ENCODE measurements at places on chromosomes 13 and 19.

DNA sequence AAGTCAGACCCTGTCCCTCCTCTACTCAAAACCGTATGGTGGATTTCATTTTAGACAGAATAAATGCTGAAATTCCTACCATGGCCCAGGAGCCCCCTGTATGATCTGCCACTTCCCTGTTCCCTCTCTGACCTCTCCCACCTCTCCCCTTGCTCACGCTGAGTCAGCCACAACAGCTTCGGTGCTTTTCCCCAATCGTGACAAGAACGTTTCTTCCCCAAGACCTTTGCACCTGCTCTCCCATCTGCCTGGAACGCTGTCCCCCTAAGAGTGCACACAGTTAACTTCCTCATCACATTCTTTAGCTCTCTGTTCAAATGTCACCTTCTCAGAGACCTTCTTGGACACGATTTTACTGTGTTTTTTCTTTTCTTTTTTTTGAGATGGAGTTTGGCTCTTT, 2.3 kb downstream of the VRK3 start:
- DNase-seq = no peak

DNA sequence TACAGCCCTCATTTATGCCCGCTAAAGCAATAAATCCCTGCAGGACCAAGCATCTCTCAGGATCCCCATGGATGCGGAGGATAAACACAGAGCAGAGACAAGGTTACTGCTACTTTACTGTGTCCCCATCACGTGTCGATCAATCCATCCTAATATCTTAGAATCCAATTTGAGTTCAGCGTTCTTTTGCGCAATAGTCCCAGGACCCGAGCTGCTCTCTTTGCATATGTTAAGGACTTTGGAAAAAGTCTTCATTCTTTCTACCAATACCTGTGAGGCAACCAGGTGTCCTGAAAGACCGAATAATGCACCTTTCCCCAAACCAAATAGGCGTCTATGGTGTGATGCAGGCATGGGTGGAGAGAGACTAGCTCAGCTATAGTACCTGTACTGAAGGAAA, 38.0 kb upstream of the URAD start:
- DNase-seq = no peak

DNA sequence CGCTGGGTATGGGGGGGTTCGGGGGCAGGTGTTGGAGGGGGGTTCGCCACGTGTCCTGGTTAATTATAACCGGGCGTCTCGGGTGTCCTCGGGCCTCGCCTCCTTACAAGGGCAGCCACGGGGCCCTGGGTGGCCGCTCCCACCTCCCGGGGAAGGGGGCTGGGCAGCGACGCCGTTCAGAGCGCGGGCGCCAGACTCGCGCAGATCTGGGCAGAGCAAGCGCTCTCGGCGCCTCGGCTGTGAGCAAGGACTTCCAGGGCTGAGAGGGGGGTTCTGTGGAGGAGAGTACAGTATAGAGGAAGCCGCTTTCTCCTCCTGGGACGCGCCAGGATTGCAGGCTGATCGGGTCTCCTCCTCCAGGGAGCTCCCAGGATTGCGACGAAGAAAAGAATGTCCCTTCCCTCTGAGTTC, 1.0 kb upstream of the CKM start:
- DNase-seq = peak; percentile 33

- DNase-seq = peak; percentile 84
Observed at GRCh38 chr13:113022745-113023574, 53.9 kb downstream of the MCF2L start.

DNA sequence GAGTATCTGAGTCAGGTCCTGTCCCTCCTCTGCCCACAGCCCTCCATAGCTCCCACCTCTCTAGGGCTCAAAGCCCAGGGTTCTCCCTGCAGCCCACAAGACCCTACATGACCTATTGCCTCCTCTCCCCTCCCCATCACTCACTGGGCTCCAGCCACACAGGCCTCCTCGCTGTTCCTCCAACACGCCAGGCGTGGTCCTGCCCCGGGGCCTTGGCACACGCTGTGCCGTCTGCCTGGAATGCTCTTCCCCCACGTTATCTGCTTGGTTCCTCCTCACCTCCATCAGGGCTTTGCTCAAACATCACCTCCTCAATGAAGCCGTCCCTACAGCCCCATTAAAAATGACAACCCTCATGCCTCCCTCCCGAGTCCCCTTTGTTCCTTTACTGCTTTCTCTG, 21.1 kb downstream of the PTPRS start:
- DNase-seq = no peak

DNA sequence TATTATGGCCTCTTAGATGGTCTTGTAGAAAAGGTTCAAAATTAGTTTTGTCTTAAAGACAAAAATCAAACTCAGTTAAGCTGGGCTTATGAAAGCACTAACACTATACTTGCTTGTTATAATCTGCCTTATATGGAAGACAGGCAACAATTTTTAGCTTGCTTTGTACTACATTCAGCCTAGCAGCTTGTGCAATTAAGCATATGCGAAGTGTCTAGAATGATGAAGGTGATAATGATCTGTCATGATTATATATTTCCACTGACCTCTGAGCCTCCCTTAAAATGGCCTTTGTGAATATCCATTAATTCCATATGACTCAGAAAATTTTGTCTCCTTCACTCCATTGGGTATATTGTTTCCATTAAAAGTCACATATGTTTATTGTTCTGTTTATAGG, 834.9 kb downstream of the OLFM4 start:
- DNase-seq = no peak

DNA sequence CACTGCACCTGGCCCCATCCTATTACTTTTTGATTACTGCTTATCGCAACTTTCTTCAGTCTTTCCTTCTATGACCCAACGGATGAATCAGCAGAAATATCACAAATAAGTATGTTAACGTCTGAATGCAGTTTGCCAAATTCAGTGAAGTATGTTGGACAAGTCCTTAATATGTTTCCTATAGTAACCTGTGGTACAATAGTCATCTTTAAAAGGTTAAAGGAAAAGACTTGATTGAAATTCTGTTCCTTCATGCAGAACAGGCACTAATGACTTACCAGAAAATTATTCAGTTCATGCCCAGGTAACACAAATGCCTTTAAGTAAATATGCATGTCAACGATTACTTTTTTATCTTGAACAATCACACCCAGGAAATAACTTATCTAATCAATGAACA, 242.6 kb downstream of the KCTD12 start:
- DNase-seq = no peak

DNA sequence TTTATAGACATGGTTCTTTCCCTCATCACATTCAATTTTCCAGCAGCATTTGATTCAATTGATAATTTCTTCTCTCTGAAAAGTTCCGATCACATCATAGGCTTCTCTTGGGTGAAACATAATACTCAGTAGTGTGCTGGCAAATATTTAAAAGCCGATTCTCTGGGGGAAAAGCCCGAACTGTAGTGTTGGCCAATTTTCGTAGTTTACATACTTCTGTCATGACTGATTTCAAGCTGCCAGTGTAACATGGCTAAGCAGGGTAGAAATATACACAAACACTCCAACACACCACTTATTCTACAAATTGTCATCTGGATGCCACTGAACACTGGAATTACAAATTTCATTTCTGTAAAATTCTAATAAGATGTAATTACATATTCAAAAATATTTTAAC, 56.1 kb upstream of the FREM2 start:
- DNase-seq = no peak
